Activated CD4-positive, CD25-positive, alpha-beta regulatory T cell treated with anti-CD3 and anti-CD28 coated beads, Interleukin-2, amount 50 U/mL, for 24 hours (primary cell): ENCODE measurements at places on chromosomes 4 and X.

DNA sequence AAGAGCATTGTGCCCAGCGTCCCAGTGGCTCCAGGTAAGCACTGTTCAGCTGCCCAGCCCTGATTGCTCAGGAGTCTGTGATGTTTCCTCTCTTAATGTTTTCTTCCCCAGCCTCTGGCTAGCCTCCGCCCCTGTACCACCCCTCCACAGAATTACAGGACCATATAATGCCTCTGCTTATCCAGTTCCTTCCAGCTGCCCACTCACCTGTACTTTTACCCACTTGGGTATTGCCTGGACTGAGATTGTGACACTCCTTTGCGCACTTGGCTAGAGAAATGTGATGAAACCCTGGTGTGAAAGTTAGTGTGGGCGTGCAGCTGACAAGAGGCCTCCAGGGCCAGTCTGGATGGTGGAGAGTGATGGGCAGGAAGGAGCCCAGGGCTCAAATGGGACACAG is at the start of gene AWAT2:
TSS of gene AWAT2 (minus strand) at position 14 of the 400 bp plus-strand sequence. CDS start at position 8, 6 bp downstream.
- no peak for ATAC-seq

DNA sequence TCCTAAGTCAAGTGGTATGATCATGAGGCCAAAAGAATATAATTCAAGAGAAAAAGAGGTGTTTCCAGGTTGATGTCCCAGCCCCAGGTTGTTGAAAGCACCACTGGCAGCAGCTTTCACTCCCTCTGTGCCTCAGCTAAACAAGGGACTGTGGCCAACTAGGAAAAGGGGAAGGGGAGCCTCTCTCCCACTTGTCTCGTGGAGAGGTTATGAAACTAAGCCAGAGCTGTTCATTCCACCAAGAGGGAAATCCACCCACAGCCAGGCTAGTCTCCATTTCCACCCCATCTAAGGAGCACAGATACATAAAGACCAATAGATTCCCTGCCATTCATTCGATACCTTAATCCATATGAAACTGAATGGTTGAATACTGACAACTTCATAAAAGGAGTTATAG is 8.1 kb downstream of the ANXA5 start:
- no peak for ATAC-seq

DNA sequence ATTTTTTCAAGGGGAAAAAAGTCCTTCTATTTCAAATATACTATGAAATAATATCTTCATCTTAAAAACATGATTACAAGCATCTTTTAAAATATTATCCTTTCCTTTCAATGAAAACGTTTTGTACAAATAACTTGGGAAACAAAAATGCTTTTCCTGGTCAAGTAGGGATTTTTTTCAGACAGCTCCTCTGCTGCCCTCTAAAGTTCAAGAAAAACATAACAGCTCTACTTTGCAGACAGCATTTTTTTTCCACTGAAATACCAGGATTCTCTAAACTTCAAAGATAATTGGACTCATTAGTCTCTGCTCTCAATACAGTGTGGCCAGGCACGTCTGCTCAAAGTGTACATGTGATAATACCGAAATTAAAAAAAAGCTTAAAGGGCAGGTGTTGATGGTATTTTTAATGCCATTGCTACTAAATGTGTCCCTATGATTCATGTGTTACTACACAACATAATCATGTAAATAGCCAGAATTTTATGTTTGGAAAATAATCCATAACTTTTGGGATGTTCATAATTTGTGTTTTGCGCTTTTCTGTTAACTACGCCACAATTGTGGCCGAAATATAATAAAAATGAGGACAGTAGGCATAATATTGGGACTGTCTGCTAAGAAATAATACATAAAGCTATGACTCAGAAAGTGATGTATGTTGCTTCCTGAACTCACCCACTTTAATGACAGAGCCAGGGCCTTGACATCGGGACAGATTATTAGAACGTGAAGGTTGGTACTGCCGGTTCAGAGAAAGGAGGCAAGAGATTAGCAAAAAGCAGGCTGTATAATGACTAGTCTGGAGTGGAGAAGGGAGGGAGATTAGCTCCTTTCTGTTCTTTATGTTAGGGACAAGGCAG is 478.9 kb downstream of the KCNIP4 start:
- no peak for ATAC-seq

- no peak for ATAC-seq
These were observed 695.6 kb upstream of the PCDH7 start for GRCh38 chr4:30024526-30024925.

DNA sequence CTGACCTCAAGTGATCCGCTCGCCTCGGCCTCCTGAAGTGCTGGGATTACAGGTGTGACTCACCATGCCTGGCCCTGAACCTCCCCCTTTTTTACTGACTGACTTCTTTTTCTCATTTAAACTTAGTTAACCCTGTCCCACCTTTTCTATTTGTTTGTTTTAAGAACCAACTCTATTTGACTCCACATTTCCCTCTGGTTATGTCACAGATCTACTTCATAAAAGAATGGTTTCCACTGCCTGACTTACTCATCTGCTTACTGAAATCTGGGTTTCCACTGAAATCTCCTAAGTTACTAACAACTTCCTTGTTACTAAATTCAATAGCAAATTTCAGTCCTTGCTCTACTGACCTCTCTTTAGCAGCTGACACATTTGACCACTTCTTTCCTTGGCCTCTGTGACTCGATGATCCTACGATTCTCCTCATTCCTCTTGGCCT is 28.0 kb upstream of the NSUN7 start:
- ATAC-seq: peak; percentile 44

GRCh38 chr4:124415146-124415545 is 297.4 kb downstream of the ANKRD50 start:
- ATAC-seq: no peak

- ATAC-seq: peak; percentile 51
These were observed 39.5 kb upstream of the CD40LG start for GRCh38 chrX:136608295-136608933.

- no peak for ATAC-seq
These were observed 219.6 kb downstream of the GRXCR1 start for GRCh38 chr4:43112139-43112538.

GRCh38 chr4:7204656-7205387 is 12.5 kb downstream of the SORCS2 start:
- no peak for ATAC-seq

DNA sequence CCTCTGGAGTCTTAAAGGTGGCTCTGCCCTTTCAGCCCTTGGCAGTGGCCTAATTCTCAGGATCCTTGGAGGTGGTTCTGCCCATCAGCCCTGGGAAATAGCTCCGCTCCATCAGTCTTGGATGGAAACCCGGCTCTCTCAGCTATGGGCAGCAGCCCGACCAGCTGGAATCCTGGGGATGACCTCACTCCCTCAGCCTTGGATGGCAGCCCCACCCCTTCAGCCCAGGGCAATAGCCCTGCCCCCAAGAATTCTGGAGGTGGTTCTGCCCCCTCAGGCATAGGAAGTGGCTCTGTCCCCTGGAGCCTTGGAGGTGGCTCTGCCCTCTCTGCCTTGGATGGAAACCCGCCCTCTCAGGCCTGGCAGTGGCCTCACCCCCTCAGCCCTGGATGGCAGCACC is 127.7 kb downstream of the RBMX2 start:
- ATAC-seq: no peak

DNA sequence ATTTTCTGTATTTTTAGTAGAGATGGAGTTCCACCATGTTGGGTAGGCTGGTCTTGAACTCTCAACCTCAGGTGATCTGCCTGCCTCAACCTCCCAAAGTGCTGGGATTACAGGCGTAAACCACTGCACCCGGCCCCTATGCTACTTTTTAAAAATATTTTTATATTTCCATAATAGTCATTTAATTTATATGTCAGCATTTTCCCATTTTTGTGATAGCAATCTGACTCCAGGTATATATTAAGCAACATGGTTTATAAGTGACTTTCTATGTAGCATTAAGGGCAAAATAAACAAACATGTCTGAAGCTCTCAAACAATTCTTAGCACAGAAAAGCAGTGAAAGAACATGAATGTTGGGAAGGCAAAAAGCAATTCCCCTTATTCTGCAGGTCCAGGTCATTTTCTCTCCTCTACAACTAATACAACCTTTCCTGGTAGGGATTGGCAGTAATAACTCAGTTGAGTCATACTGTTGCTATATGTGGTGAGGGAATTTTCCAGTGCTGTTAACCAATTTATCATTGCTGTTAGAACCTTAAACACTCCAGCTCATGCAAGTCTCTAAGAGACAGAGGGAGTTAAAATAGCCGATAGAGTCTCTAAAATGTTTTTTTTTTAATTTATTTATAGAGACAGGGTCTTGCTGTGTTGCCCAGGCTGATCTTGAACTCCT is 24.0 kb downstream of the SMIM14 start:
- ATAC-seq: no peak

- no peak for ATAC-seq
These were observed 184.4 kb upstream of the TBC1D9 start for GRCh38 chr4:140940589-140940988.

DNA sequence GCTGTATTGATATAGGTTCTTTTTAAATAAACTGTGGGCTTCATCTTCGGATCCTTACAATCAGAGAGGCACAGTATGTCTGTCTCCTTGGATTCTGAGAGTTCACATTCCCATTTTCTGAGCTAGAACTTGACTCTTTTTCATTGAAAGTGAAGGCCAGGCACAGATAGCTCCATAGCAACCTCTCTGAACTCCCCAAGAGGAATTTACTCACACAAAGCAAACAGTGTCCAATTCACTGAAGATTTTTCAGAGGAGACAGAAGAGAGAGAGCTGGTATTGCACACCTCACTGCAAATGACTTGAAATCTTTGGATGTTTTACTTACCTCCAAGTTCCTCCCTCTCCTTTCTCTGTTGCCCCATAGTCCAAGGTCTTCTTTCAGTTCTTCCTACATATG is 130.9 kb upstream of the CASK start:
- ATAC-seq: no peak

DNA sequence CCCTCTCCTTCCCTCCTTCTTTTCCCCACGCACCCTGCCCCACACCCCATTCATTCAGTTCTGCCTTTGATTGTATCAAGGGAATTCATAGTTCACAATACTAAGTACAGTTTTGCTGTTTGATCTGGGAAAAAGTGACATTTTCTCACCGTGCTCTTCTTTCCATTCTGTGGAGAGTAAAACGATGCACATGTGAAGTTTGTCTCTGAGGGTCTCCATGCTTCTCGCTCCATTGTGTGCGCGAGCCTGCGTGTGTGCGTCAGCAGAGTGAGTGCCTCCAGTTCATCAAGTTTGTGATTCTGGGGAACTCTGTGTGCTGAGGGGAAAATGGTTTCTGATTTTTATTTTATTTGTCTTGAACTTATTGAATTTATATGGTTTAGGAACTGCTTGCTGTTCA is 1.9 kb downstream of the STK26 start:
- no peak for ATAC-seq
